ENCODE measurements at places on chromosomes 3 and 15.

- DNase-seq, result no peak
Measured at GRCh38 chr15:81915990-81916389, 129.8 kb downstream of the MEX3B start.

GRCh38 chr3:11991751-11992150, 12.4 kb upstream of the SYN2 start:
- no peak for DNase-seq

GRCh38 chr3:13115576-13115910, 42.3 kb upstream of the IQSEC1 start:
- DNase-seq, result no peak

GRCh38 chr15:58830556-58830955, 59.5 kb downstream of the MINDY2 start:
- DNase-seq, result no peak

GRCh38 chr15:60297047-60297446, 100.7 kb downstream of the ANXA2 start:
- no peak for DNase-seq

GRCh38 chr3:113546414-113546893, 14.1 kb downstream of the SIDT1 start:
- no peak for DNase-seq

GRCh38 chr3:163722405-163722804, 1355.9 kb downstream of the SI start:
- no peak for DNase-seq

- DNase-seq, result no peak
Measured at GRCh38 chr3:61562721-61563312, 1.4 kb downstream of the PTPRG start.

GRCh38 chr15:101306341-101307047, 11.4 kb upstream of the SNRPA1 start:
- DNase-seq, result no peak

DNA sequence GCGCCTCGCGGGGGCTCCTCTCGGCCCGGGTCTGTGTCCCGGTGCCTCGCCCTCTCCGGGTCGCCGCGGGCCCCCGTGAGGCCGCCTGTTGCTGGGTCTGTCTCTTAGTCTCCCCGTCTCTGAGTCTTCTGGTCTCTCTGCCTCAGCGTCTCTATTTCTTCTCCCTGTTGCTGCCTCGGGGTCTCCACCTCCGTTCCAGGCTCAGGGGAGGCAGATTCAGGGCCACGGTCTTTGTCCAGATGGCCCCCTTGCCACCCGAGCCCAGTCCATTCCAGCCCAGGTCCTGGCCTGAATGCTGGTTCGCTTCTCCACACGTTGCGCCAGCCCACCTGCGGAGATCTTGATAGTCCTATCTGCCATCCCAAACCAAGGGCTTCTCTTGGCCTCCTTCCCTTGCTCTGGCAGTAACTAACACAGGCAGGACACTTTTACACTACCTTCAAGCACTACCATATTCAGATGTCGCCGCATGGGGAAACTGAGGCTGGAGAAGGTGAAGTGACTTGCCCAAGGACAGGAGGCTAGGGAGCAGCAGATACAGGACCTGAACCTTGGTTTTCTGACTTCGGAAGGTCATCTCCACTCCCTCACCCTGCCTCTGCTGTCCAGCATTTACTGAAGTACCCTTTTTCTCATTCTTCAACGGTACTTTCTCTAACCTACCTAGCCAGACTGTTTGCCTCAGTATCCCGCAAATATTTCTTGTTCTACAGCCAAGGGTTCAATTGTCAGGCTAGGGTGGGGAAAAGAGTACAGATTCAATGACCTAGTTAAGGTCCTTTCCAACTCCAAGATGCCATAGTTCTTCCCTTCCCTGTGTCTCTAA, 616 bp upstream of the IGDCC4 start:
- DNase-seq, result no peak

GRCh38 chr3:63193647-63194046, 84.5 kb upstream of the SYNPR start:
- no peak for DNase-seq

- no peak for DNase-seq
Measured at GRCh38 chr15:68794863-68795262, 25.8 kb downstream of the ANP32A start.
